RPMI8226 (cell line): ENCODE measurements at places on chromosomes 4 and X.

DNA sequence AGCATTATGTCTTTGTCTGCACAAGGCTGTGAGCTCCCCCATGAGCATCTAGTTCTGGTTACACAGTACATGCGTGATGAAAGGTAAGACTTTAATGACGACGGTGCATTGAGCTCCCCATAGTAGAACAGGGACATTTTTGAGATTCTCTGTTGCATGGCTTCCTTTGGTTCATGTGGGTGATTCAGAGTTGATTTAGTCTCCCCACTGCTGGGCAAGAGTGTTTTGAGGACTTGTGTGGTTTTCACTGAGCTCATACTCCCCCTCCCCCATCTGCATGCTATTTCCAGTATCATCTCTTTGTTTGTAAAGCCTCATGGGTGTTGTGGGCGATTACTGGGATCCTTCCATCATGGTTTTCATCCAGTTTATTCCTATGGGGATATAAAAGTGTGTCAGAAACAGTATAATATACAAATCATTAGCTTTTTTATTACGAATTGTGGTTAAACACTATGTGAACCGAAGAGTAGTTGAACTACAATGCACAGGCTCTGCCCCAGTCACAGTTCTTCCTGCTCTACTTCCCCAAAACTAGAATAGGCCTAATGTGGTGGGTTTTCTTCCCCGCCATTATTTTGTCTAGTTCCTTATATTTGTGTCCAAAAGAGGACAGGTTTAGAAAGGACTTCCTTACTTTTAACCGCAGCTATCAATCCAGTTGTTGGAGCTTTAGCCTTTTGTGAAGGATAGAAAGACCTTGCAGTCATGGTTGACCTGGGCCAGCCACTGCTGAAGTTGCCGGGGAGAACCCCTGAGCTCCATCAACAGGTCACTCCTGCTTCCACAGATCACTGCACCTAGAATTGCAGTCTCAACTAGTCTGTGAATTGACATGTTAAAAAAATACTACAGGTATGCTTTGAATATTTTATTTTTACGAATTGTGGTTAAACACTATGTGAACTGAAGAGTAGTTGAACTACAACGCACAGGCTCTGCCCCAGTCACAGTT lies 30.4 kb downstream of the KIT start:
- DNase-seq, result no peak

GRCh38 chrX:47193475-47194193 lies at the start of gene UBA1:
Gene UBA1 (plus strand): TSS chrX:47193829. CDS start chrX:47198803, 4,974 bp downstream.
- peak; percentile 95 for DNase-seq

DNA sequence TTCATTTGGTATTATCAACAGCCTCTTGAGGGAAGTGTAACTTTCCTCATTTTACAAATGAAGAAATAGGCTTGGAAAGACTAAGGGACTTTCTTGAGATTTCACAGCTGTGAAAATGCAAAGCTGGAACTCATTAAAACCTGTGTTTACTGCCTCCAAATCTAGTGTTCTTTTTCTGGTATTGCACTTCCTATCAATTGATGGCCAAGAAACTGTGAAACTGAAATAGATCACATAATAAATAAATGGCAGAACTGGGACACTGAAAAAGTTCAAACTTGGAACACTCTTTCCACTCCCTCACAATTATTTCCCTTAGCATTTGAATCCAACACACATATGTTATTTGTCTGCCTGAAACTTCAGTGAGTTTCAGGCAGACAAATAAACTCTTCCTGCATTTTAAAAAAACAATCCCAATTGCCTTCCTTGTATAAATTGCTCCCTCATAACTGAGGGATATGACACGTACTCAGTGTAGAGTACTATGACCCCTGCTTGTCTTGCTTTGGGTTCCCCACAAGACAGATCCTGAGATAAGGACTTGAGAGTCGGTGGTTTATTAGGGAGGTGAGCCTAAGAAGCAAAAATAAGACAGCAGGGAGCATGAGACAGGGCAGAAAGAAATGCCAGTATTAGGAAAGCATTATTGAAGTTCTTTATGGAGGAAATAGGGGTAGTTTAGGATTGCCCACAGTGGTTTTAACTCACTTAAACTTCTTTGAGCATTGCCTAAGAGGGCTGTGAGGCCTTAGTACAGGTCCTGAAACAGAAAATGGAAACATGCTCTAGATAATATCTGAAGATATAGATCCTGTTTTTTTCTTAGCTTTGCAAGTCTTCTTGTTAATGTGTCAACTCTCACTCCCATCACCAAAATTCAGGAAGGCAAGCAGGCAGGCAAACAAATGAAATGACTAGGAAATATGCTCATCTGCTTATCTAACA lies 33.9 kb downstream of the RTL3 start:
- DNase-seq, result no peak

DNA sequence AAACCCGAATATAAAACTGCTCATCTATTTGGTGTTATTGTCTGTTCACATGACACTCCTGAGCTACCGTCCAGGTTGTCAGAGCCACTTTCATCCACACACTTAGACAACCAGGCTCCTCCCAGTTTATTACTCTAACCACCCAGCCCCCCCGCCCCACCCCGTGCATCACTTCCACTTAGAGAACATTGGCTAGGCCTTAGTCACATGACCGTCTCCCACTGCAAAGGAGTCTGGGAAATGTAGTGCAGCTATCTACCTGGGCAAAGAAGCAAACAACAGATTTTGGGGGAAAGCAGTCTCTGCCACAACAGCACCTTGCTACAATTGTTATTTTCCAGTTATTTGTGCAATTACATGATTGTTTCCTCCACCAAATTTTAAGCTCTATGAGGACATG lies 57.6 kb upstream of the RBPJ start:
- peak; percentile 14 for DNase-seq

GRCh38 chr4:40916880-40917279 lies 167.1 kb downstream of the NSUN7 start:
- DNase-seq, result peak; percentile 28
